ENCODE measurements at places on chromosomes 13 and 19. TPM values are rescaled to one million over a fixed set of nuclear protein-coding genes. Genes with fewer than 3 reads are reported as not detected.

USHBP1 gene
- total RNA-seq: 0.26 TPM

NDUFS7 gene
- 98.8 TPM for total RNA-seq

SHISA2 gene
- 9.4 TPM for total RNA-seq

C5AR2 gene
- not detected for total RNA-seq

- DNase-seq: no peak
Measured at GRCh38 chr13:82220641-82221040, 1661.6 kb downstream of the SLITRK1 start.

DNA sequence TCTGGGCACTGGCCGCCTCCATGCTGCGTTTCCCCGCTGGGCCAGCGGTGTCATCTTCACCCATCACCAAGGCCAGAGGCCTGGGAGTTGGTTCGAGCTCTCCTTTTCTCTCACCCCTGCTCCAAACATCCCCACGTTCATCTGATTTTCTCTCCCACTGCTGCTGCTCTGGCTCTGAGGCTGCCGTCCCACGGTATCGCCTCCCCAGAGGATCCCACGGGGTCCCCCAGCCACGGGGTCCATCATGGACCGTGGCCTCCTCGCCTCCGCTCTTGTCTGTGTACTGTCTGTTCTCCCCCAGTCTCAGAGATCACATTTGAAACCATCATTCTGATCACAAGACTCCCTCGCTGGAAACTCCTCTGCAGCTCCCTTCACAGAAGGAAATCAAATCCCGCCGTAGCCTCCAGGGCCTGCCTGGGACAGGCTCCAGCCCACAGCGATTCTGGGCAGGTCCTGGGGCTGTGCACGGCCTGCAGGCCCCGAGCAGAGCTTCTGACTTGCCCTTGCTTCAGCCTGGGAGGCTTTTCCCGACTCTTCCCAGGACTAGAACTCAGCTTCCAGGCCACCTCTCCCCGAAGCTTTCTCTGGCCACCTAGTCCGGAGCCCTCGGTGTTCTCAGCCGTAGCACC, 64.2 kb downstream of the SOX1 start:
- DNase-seq: no peak

DNA sequence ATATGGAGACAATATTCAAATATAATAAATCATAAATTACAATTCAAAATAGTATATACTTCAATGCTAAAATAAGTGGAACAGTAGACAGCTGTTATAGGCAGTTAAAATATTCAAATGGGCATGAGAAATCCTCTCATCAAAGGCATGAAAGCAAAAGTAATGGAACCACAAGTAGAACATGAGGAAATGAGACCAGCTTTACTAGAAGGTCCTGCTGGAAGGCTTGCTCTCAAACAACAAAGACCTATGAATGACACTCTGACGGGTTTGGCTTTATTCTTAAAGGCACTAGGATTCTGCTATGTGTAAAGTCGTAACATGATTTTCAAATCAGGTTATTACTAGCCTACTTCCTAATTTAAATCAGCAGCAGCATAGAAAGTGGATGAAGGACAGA, 148.1 kb downstream of the VWA8 start:
- no peak for DNase-seq

- no peak for DNase-seq
Measured at GRCh38 chr13:100300708-100301107, 211.8 kb downstream of the PCCA start.

KL gene
- 0.54 TPM for total RNA-seq

- peak; percentile 66 for DNase-seq
Measured at GRCh38 chr13:51814825-51815650, 11.1 kb upstream of the DHRS12 start.

CADM4 gene
- 0.39 TPM for total RNA-seq

DNA sequence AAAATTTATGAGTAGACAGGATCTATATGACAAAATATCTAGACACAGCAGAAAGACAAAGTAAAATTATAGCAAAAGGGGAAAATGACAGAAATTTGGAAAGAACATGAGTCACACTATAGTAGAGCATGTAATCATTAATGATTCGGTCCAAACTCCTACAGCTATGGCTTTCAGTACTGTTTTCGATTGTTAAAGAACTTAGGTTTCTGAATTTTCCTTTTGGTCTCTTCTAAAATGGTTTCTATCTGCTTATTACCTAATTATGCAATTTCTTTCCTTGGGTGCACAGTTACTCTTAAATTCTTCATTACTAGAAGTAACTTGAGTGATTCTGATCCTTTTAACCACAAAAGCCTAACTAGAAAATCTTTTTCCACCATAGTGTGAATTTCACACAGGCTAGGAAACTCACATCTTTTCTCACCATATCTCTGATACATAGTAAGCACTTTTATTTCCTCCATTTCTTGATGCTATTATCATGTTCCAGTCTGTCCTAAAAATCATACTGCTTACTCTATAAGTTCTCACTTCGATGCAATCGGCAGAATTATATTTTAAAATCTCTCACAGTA, 1101.4 kb downstream of the PCDH9 start:
- no peak for DNase-seq

DNA sequence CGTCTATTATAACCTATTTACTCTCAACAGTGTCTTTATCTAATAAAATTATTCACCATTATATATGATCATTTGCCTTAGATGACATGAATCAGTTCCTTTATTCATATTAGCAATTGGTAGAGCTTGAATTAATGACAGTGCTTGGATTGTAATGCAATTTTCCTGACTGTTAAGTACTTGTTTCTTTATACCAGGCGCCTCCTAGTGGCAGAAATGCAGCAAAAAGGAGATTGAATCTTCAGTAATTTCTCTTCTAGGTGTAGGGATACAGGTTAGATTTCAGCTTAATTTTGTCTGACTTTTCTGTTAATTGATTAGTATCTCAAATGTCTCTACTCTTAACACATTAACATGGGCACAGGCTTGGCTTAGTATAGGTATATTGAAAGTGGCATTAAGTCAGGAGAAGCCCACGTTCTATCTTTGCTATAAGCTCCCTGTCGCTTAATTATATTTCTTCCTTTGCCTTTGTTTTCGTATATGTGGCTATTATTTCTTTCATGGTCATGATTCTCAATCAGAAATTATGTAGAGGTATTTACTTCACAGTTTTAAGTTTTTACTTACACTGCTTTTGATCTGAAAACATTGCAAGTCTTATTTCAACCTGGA, 9.1 kb upstream of the LHFPL6 start:
- DNase-seq: peak; percentile 16

DNA sequence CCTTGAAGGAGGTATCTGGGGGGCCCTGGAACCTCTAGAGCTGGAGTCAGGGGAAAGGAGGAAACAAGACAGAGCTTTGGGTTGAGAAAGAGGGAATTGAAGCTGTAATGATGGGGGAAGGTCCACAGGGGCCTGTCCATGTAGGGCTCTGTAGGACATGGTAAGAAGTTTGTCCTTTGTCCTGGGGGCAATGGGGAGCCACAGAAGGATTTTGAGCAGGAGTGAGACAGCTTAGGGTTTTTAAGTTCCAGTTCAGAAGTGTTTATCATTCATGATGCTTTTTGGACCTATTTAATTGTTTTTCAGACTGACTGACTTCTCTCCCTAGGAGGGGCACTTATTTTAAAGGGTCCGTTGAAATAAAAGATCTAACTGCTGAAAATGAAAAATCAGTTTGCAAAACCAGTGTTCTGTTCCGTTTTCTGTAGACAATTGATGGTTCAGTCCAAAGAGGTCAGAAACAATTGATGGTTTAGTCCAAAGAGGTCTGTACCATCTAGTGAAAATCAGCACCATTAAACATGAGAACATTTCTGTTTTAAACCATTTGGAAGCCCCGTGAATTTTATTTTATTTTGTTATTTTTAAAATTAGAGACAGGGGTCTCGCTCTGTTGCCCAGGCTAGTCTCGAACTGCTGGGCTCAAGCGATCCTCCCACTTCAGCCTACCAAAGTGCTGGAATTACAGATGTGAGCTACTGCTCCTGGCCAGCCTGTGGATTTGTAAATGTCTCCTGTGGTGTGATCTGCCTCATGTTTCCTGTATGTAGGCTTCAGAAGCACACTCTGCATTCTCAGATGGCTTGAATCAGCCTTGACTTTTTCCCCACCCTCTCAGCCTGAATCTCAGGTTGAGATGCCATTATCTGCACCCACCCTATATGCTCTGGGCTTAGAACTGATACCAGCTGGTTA, 8.4 kb downstream of the PLD3 start:
- DNase-seq: no peak

KLHL1 gene
- total RNA-seq: not detected

DNA sequence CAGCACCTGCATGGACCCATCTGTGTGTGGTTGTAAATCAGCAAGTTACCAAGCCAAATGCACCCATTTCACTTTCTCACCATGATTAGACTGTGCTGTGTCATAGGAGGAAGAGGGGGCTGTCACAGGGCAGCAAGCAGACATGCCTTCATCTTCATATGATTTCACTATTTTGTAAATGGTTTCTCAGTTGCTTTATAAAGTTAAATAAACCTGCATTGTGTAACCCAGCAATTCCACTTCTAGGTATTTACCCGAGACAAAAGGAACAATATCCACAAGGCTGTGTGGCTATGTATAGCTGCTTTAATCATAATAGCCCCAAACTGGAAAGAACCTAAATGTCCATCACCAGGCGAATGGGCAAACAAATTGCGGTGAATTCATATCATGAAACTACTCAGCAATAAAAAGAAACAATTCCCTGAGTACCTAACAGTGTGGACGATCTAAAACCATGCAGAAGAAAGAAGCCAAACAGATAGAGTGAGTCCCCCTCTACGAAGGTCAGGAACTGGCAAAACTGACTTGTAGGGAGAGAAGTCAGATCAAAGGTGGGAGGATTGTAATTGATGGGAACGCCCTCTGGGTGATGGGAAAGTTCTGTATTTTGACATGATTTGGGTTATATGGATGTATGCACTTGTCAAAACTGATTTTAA, 185.4 kb downstream of the COL4A1 start:
- DNase-seq: no peak

GRCh38 chr13:93409816-93410215, 183.2 kb downstream of the GPC6 start:
- no peak for DNase-seq

Measured in activated T-helper 1 cell treated with anti-CD3 and anti-CD28 coated beads, Interleukin-12 subunit alpha, Interleukin-12 subunit beta, Interleukin-2, Interleukin-4 antibody, amounts not matched to agents 30 ng/mL and 10 ng/mL and 1 ng/mL, durations not matched to agents 14 hours and 24 hours and 36 hours (primary cell).